Activated B cell treated with CpG ODN at 0.5 μM for 24 hours (primary cell): ENCODE measurements at places on chromosomes 12 and 14. TPM values are rescaled to one million over a fixed set of nuclear protein-coding genes. Genes with fewer than 3 reads are reported as not detected.

DNA sequence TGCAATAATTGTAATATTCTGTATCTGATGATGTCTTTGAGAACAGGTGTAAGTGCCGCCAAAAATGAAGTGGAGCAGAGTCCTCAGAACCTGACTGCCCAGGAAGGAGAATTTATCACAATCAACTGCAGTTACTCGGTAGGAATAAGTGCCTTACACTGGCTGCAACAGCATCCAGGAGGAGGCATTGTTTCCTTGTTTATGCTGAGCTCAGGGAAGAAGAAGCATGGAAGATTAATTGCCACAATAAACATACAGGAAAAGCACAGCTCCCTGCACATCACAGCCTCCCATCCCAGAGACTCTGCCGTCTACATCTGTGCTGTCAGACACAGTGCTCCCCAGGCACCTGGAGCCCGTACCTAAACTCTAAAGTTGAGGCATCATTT is 268.7 kb downstream of the DAD1 start:
- no peak for DNase-seq
- no peaks in the 10 kb centered on the region for H3K36me3 ChIP-seq
- H3K4me3 ChIP-seq: no peak overlapping the region
- peaks cover 4% of the 10 kb centered on the region for H3K27me3 ChIP-seq

GRCh38 chr12:6463216-6463615 is 7.3 kb downstream of the VAMP1 start:
- DNase-seq: no peak
- H3K4me1 ChIP-seq: peaks cover 93% of the 10 kb centered on the region

DNA sequence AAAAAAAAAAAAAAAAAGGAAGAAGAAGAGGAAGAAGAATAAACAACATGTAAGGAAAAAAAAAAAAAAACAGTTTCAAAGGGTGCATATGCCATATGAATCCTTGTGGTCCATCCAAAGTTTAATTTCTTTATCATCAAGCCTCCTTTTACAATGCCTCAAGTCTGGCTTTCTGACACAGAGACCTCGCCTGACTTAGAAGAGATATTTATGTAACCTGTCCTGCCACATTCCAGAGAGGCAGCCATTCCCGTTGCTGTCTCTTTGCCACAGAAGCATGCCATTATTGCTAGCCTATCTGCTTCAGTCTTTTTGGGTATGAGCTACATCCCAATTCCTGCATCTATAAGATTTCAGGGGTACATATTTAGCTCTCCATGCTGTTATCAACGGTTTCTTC is 596.7 kb upstream of the ATP2B1 start:
- no peak for DNase-seq
- peaks cover 7% of the 10 kb centered on the region for H3K27me3 ChIP-seq
- H3K4me1 ChIP-seq: no peaks in the 10 kb centered on the region
- no peaks in the 10 kb centered on the region for H3K36me3 ChIP-seq

DNA sequence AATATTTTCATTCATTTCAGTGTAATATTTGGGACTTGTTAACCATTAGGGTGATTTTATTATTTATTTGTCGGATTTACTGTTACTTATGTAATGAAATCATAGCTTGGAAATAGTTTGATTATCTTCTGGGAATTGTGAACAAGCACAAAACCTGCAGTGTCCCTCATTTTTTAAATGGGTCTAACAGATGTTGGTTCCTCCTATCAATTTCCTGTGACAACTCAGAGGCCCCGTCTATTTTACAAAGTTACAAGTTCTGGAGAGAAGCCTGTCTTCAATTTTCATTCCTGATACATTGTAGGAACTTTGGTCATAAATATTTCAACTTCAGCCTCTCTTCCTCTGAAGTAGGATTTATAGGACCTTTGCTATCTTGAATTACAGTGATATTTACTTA is 101.8 kb upstream of the DNM1L start:
- no peak for DNase-seq
- no peaks in the 10 kb centered on the region for H3K4me1 ChIP-seq
- peaks cover 4% of the 10 kb centered on the region for H3K36me3 ChIP-seq
- H3K27me3 ChIP-seq: no peaks in the 10 kb centered on the region

DNA sequence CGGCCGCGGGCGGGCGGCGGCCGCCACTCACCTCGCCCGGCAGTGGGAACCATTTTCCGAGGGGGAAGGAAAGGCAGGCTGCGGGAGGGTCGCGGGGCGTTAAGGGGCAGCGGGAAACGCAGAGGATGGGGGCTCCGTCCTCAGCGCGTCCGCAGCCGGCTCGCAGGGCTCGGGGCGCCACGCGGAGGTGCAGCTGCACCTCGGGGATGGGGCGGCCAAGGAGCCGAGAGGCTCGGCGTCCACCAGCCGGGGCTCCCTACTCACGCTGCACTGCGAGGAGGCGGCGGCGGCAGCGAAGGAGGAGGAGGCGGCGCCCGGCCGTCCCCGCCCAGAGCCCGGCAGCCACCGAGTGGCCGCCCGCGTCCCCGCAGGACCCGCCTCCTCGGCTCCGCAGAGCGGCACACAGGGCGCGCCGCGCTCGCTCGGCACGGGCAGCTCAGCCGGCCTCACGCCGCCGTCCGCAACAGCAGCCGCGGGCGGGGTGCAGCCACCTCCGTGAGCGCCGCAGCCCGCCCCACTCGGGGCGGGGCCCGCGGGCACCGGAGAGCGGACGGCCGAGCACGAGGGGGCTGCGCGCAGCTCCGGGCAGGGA is at the start of gene ATP2B1:
Gene ATP2B1, minus strand, starts transcription at position 274 of the 592 bp plus-strand sequence. CDS start 52,952 bp downstream, outside the sequence.
- peak within 1 kb of the TSS; percentile 94 for H3K27ac ChIP-seq
- H3K4me1 ChIP-seq: peaks cover 48% of the 10 kb centered on the region
- peak; percentile 91 for DNase-seq
- H3K27me3 ChIP-seq: no peaks in the 10 kb centered on the region

DNA sequence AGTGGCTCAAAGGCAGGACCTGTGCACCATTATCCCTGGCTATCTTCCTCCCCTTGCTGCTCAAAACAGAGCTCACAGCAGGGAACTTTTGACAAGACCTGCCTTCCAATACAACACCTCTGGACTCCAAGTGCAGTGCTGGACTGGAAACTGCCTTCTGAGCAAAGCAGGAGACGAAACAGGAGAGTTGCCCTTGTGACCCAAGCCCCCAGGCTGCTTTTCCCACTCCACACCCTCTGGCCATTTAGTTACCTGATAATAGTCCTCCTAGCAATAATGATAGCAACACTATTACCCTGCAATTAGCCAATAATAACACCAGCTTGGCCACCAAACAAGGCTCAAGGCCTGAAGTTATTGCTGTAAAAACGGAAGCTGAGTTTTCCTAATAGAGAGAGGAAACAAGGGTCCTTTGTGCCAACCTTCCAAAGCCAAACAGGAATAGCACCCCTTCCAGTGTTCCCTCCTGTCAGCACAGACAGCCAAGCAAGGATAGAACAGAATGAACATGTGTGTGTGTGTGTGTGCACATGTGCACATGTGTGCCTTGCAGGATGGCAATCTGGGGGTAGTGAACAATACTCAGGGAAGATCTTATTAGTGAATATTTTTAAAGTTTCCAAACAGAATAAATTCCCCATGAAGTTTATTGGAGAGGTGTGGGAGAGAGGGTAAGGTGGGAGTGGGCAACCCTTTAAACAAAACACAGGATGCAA is 9.2 kb upstream of the KRT73 start:
- H3K27me3 ChIP-seq: peaks cover 18% of the 10 kb centered on the region
- H3K36me3 ChIP-seq: no peaks in the 10 kb centered on the region
- H3K27ac ChIP-seq: no peak overlapping the region
- H3K4me3 ChIP-seq: no peak overlapping the region
- no peak for DNase-seq

DNA sequence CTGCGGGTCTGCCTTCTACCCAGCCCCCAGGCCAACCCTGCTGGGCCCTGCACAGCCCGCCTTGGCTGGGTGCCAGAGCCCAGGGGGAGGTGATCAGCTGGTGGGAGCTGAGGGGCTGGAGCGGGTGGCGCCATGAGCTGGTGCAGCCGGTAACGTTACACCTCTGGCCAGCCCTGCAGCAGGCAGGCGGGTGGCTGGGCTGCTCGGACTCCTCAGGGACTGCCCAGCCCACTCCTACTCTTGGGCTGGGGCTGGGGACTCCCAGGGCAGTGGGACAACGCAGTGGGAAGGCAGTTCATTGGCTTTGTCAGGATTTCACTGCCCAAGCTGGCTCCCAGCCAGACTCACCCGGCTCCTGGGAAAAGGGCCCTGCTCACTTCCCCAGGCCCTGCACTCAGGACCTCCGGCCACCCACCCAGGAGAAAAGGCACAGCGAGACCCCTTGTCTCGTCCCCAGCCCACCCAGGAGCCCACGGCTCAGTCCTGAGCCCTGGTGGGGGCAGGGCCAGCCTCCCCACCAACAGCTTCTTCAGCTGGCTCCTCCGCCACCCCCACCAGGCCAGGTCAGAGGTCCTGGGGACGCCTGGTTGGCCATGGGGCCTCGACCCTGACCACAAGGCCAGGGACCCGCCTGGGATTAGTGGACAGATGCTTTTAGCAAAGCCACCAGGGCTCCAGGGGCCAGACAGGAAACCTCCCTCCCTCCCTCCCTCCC is 1.0 kb downstream of the PGF start:
- peaks cover 11% of the 10 kb centered on the region for H3K27me3 ChIP-seq
- H3K4me1 ChIP-seq: no peaks in the 10 kb centered on the region
- DNase-seq: no peak
- H3K4me3 ChIP-seq: no peak overlapping the region

GRCh38 chr14:84929086-84929485 is 600.9 kb upstream of the FLRT2 start:
- H3K36me3 ChIP-seq: no peaks in the 10 kb centered on the region
- no peak for DNase-seq
- no peaks in the 10 kb centered on the region for H3K27me3 ChIP-seq
- no peak overlapping the region for H3K27ac ChIP-seq
- H3K4me3 ChIP-seq: no peak overlapping the region

DNA sequence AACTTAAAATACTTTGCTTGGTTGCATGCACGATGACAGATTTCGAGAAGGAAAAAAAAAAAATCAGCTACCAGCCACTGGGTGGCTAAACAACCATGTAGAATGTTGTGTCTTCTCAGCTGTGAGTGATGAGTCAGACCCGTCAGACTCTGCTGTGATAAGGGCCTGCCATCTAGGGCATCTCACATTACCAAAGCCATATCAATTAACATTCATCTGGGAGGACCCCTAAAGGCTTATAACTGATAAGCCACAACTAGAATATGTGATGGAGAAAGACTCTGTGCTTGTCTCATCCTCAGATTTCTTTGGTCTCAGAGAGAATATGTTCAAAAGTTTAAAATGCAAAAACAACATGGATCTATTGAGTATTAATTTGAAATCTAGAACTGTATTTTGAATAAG is 111.5 kb downstream of the PAX9 start:
- DNase-seq: no peak
- no peaks in the 10 kb centered on the region for H3K36me3 ChIP-seq
- no peaks in the 10 kb centered on the region for H3K27me3 ChIP-seq
- no peak overlapping the region for H3K27ac ChIP-seq

- H3K36me3 ChIP-seq: peaks cover 3% of the 10 kb centered on the region
- DNase-seq: no peak
- no peak overlapping the region for H3K4me3 ChIP-seq
- H3K4me1 ChIP-seq: peaks cover 5% of the 10 kb centered on the region
- H3K27me3 ChIP-seq: peaks cover 17% of the 10 kb centered on the region
Measured at GRCh38 chr14:69045857-69046475, 66.9 kb upstream of the ACTN1 start.

DNA sequence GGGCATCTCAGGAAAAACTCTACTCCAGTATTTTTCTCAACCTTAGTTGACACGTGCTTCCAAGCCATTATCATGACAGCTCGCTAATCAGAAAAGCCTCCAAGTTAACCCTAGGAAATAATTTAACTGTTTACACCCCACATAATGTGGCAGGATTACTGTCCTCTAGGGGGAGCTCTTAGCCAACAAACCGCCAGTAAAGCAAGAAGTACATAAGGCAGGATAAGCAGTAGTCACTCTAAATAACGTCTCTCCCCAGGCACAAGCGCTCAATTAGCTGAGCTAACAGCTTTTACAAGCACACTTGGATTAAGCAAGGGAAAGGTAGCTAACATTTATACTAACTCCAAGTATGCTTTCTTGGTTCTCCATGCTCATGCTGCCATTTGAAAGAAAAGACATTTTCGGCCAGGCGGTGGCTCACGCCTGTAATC is 22.8 kb downstream of the APOBEC1 start:
- no peak for DNase-seq
- peaks cover 16% of the 10 kb centered on the region for H3K27me3 ChIP-seq
- H3K36me3 ChIP-seq: no peaks in the 10 kb centered on the region
- H3K27ac ChIP-seq: no peak overlapping the region
- H3K4me1 ChIP-seq: peaks cover 34% of the 10 kb centered on the region

Gene ANO4
- not detected in 2 replicates for total RNA-seq

Gene METAP2
- total RNA-seq: 63.0 and 67.4 TPM in 2 replicates

Gene JAG2
- 0.07 and 0.44 TPM in 2 replicates for total RNA-seq

Gene LMNTD1
- not detected in 2 replicates for total RNA-seq

Gene SPRYD3
- total RNA-seq: 32.5 and 33.9 TPM in 2 replicates

Gene MYF6
- total RNA-seq: not detected in 2 replicates

Gene MAP3K9
- total RNA-seq: 9.0 and 10.1 TPM in 2 replicates

Gene TAS2R30
- total RNA-seq: 3.4 and 6.3 TPM in 2 replicates

Gene HOXC9
- total RNA-seq: not detected in 2 replicates
